Osteoblast (primary cell): ENCODE measurements at places on chromosomes 11 and 22. TPM values are rescaled to one million over a fixed set of nuclear protein-coding genes. Genes with fewer than 3 reads are reported as not detected.

Gene PLAAT2
- total RNA-seq, result not detected in 2 replicates

Gene CTSD
- total RNA-seq, result 491 and 519 TPM in 2 replicates

Gene FAM181B
- total RNA-seq, result under 0.01 TPM in 2 replicates

Gene ACR
- 1.4 TPM in 1 of 2 replicates, not detected in the other for total RNA-seq

Gene TIMM10B
- 52.7 and 55.4 TPM in 2 replicates for total RNA-seq

Gene WNT7B
- 0.59 TPM in 1 of 2 replicates, not detected in the other for total RNA-seq

Gene TBRG1
- total RNA-seq, result 37.7 and 40.2 TPM in 2 replicates

Gene IFITM1
- total RNA-seq, result 48.6 and 64.4 TPM in 2 replicates

Gene RIC8A
- 128 and 134 TPM in 2 replicates for total RNA-seq
